ENCODE measurements at places on chromosomes 11 and 22.

DNA sequence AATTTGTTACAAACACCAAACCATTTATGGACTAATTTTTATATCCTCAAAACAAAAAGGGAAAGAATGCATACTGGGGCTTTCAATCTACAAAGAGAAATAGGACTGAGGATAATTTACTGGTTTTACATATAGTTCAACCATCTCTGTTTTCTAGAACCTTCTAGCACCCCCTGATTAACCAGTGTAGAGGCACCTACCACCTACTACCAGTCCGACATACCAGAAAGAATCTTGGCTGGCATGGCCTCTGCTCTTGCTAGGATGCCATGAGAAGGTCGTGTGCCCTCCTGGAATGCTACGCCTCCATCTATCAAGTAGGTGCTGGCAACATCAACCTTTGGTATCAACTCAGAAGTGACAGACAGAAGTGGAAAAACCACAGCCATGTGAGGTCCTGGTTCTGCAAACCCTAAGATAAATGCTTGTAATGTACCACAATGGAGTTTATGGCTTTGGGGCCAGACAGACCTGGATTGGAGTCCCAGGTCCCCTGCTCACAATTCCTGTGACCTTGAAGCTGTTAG, 28.2 kb downstream of the MYH9 start:
- no peak for DNase-seq

- peak; percentile 73 for DNase-seq
Measured at GRCh38 chr11:102046841-102047240, 396 bp upstream of the CFAP300 start.

DNA sequence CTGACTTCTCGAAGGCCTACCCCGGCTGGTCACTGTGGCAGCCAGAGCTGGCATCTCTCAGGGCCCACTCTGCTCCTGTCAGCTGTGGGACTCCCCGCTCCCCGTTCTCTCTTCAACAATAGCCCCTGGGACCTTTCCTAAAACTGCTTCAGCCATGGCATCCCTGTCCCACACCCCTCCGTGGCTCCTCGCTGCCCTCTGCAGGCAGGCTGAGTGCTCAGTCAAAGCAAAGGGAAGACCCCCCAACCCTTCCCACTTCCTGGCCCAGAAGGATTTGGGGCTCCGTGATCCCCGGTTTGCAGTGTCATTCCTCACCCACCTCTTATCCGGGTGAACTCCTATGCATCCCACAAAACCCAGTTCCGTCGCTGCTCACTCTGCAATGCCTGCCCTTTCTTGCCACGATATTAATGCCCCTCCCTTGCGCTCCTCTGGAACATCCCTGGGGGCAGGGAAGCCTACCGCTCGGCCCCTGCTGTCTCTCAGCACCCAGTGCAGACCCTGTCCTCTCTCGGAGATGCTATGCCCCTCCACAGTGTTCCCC, 1.6 kb upstream of the TH start:
- DNase-seq, result no peak

DNA sequence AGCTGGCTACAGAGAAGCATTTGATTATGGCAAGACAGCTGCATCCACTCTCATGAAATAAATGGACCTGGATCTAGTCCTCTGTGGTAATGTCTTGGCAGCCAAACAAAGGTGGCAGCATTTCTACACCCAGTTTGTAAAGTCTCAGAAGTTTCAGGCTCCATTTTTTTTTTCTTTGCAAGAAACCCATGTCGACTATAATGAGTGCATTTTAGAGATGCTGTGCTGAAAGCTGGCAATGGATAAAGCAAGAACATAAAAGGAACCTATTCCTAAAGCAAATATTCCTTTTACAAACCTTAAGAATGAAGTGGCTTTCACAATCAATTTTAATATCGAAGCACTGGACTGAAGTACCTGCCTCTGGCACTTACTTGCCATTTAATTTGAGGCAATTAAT, 33.5 kb downstream of the THAP12 start:
- DNase-seq, result no peak

DNA sequence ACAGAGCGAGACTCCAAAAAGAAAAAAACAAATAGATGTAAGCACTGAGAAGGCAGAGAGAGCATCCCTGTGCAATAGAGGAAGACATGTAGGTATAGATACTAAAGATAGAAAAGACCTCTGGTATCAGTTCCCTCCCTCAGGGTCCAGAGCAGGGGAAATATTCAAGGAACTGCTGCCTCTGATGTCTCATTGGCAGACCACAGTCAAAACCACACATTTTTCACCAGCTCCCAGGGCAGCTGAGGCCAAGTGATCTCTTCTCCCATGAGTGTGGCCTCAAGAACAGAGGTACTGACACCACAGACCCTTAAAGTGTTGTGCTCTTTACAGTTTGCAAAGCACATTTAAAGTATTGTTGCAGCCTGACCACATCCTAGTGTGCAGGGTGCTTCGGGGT, 288.5 kb downstream of the NTM start:
- DNase-seq, result no peak

DNA sequence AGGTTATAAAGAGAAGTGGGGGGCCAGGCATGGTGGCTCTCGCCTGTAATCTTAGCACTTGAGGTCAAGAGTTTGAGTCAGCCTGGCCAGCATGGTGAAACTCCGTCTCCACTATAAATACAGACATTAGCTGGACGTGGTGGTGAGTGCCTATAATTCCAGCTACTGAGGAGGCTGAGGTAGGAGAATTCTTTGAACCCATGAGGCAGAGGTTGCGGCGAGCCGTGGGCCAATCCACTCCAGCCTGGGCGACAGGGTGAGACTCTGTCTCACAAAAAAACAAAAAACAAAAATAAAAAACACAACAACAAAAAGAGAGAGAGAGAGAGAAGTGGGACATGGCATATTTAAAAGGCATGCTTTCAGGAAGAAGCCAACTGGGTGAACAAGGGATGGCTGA, 80.1 kb upstream of the CARD18 start:
- DNase-seq, result no peak

DNA sequence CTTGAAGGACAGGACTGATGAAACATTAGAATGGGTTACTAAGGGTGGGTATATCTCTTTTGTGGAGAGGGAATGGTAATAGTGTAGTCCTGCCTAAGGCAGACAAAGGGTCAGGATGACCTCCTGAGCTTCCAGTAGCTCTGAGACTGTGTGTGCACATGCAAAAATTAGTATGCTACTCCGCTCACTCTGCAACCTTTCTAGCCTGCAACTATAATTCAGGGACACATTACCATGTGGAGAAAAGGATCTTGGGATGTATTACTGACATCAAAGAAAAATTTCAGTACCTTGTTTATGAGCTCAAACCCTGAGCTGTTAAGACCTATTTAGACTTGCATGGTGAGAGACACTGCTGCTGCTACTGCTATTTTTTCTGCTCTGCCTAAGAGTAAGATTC, 25.4 kb downstream of the LARGE2 start:
- DNase-seq, result no peak

- no peak for DNase-seq
Measured at GRCh38 chr11:120807414-120808150, 216.3 kb upstream of the TBCEL start.

DNA sequence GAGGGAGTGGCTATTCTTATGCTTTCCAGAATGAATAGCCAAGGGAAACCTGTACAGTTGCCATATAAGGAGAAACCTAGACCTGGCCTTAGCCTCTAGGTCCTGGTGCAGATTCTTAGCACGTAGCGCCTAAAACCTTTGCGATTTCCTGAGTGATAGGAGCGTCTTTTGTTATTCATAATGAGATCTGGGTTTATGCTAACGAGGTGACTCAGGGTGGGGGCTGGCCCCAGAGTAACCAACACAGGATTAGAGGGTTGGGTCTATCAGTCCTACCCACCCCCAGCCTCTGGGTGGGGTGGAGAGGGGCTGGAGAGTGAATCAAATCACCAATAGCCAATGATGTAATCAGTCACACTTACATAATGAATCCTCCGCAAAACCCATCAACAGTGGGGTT, 73.4 kb upstream of the PARVG start:
- DNase-seq, result no peak

DNA sequence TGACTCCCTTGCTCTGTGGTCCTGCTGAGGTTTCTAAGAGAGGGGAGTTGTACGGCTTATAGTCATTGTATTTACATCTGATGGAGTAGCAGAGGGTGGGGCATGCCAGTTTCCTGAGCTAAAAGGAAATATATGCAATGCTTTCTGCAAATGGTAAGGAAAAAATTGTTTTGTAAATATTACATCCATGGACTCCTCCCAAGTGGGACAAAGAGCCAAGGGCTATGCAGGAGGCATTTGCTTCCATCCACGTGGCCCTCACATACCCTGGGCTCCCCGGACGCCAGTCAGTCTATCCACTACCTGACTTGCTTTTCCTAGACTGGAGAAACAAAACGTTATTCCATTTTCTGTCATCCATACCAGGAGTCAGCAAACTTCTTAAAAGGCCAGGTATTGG, 59.7 kb upstream of the PITPNB start:
- no peak for DNase-seq

DNA sequence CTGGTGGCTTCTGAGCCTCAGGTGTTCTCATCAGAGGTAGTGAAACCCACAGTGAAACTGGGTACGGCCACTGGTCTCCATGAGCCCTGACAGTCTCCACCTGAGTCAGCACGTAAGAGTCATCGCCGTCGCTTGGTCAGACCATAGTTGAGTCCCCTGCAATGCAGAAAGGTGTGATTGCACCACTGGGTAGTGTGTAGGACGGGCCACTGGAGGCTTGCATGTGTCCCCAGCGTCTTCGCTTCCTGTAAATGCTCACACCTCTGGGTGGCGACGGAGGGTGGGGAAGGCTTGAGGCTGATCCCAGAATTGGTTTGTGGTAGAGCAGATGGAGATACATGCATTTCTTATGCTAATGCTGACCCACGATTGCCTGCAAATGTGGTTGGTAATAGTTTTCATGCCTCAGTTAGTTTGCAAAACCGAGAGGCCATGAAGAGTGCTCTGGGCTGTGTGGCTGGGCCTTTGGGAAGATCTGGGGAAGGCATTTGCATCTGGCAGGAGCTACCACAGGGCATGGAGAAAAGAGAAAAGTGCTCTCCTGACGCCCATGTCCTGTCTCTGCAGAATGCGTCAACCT, 26.5 kb downstream of the CTTN start:
- no peak for DNase-seq

DNA sequence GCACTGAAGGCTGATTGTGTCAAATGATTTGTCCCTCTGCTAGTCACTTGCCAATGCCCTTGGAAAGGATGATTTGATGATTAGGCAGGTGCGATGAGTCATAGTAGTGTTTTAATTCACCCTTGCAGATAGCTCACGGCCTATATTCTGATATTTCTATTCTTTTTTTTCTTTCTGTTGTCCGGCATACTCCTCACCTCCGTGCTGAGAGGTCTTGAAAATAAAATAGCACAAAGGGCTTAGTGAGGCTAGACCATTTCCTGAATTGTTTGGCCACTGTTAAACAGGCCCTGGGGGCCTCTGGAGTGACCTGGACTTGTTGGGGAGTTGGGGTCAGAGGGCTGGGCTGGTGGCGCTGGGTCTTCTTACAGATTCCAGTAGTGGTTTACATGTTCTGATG, 99.8 kb downstream of the ZBTB16 start:
- DNase-seq, result no peak

DNA sequence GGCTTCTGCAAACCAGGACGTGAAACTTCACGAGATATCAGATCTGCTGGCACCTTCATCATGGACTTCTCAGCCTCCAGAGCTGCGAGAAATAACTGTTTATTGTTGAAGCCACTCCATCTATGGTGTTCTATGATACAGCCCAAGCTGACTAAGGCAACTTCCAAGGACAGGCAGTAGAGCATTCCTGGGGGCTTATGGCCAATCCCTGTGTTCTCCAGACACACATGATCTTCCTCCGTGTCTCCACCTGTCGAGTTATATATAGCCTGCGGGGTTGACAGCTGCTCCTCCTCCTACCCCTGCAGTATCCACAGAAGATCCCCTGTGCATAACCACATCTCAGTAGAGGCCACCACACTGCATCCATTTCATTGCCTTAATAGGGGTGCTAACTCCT, 11.0 kb downstream of the TP53AIP1 start:
- DNase-seq, result no peak

DNA sequence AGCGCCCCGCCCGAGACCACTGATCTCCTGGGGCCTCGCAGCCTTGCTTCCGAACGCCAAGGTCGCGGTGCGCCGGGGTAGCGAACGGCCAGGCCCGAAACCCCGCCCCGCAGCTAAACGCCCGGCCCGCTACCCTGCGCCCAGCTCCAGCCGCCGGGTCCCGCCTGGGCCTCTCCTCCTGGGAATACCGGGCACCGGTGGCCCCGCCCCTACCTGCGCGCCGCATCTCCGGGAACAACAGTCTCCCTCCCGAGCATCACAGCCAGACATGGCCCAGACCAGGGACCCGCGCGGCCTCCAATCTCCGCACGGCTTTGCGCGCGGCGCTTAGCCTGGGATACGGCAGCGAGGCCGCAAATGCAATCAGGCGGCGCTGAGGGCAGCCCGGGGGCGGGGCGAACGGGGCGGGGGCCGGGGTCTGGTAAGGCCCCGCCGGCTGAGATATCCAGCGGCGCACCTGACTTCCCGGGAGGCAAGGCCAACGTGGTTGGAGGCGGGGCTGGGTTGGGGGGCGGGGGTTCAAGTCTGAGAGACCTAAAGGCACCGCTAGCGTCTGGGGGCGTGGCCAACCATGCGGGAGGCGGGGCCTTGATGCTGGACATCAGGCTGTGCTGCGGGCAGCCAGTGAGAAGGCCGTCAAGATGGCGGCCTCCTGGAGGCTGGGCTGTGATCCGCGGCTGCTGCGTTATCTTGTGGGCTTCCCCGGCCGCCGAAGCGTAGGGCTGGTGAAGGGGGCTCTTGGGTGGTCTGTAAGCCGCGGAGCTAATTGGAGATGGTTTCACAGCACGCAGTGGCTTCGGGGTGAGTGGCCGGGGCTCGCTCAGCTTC, at the start of the genes APIP and PDHX:
TSS of gene APIP (minus strand) at position 365 of the 828 bp plus-strand sequence. CDS start at position 270, 95 bp downstream.
TSS of gene PDHX (plus strand) at position 604 of the 828 bp plus-strand sequence. CDS start at position 642, 38 bp downstream.
- peak; percentile 92 for DNase-seq

DNA sequence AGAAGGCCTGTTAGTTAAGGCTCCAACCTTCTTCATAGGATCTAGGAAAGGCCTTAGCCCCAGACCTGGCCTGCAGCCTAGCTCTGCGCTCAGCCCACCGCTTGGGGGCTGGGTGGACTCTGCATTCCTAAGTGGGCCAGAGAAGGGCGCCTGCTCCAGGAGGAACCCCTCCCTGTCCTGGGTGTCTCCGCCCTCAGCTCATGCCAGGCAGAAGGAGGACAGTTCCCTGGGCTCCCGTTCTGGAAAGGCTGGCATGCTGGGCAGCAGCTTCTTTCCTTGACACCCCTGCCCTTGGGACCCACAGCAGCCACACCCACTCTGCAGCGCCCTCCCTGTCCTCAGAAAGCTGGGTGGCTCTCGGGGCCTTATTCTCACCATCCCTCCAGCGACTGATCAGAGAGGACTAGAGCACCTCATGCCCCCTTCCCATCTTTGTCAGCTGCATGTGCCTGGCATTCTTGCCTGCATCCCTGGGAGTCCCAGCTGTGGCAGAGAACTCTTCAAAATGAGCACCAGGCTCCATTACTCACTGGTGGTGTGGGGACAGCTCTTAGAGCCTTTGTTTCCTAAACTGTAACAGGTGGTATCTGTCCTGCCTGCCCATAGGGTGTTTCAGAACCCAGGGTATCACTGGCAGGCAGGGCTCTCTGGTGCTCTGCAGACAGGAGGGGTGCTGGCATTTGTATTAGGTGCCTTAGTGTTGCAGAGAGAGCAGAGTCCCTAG, 20.3 kb upstream of the MYRF start:
- no peak for DNase-seq

- no peak for DNase-seq
Measured at GRCh38 chr11:2797121-2797711, 88.4 kb downstream of the CDKN1C start.

Measured in skin of body (tissue), 3 donors.